GOT3 (cell line): ENCODE measurements at places on chromosomes 5 and 9.

- DNase-seq, result no peak
Measured at GRCh38 chr5:169652057-169652456, 15.0 kb downstream of the DOCK2 start.

- DNase-seq, result no peak
Measured at GRCh38 chr5:6452622-6453504, 4.2 kb downstream of the UBE2QL1 start.

DNA sequence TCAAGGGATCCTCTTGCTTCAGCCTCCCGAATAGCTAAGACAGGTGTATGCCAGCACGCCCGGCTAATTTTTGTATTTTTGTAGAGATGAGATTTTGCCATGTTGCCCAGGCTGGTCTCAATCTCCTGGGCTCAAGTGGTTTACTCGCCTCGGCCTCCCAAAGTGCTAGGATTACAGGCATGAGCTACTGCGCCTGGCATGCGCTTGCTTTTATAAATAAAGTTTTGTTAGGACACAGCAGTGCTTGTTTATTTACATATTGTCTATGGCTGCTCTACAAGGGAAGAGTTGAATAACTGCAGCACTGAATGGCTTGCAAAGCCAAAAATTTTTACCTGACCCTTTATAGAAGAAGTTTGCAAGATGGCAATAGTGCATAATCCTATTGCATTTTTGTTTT, 27.7 kb downstream of the GPR21 start:
- DNase-seq, result no peak

- no peak for DNase-seq
Measured at GRCh38 chr9:70510157-70510770, 95.8 kb upstream of the KLF9 start.

DNA sequence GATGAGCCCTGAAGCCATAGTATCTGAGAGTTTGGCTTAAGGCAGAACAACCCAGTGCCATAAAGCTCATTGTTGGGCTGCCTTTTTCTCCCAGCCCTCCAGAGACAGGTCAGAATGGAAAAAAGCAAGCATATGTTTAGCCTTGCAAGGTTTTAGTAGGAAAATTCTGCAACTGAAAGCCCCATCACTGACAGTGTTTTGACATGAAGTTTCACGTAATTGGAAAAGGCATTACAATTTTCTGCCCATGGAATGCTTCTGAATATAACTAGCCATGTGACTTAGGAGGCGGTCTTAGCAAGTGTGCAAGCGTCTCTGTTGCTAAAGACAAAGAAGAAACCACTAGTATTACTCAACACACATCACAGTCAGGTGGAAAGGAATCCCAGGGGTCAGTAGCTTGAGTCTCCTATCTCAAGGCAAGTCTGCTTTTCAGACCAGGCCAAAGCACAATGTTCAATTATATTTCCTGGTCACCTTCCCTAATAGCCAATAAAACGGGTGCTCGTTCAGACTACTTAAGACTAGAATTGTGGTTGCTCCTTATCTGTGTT, 117.6 kb downstream of the CARTPT start:
- no peak for DNase-seq

DNA sequence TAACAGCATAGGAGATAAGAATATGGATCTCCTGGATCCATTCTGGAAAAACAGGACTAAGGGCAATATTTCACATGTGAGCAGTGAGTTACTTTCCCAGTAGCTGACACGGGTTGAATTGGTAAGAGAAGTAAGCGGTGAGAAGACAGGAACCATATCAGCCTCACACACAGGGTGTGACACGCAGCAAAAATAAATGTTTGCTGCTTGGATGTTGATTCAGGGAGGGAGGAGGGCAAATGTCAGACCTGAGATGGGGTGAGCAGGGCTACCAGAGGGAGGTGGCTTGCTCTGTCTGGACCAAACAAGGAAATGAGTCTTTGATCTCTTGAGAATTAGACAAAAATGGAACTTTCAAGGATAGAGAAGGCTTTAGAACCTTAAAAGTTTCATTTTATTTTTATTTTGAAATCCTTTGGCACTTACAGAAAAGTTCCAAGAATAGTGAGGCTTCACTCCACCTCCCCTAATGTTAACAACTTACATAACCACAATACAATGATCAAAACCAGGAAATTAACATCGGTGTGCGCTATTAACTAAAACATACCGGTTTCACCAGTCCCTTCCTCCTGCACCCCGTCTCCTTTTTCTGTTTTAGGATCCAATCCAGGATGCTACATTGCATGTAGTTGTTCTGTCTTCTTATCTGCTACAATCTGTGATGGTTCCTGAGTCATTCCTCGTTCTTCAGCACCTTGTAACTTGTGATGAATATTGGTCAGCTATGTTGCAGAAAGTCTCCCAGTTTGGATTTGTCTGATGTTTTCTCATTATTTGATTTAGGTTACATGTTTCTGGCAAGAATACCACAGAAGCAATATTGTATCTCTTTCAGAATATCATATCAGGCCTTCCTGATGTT, 20.5 kb upstream of the ARHGEF28 start:
- no peak for DNase-seq

DNA sequence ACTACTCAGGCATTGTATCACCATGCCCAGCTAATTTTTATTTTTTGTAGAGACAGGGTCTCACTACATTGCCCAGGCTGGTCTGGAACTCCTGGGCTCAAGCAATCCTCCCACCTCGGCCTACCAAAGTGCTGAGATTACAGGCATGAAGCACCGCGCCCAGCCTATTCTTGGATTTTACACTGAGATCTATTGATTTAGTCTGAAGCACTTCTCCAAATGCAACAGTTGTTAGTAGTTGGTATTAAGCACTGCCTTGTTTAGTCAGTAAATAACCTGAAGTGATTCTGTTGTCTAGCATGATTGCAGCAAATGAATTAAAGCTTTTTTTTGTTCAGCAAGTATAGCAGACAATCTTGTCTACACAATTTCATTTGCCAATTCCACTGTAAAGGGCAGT, 8.9 kb upstream of the CCNB1 start:
- DNase-seq, result no peak

GRCh38 chr9:134474055-134474370, 147.8 kb downstream of the RXRA start:
- no peak for DNase-seq

DNA sequence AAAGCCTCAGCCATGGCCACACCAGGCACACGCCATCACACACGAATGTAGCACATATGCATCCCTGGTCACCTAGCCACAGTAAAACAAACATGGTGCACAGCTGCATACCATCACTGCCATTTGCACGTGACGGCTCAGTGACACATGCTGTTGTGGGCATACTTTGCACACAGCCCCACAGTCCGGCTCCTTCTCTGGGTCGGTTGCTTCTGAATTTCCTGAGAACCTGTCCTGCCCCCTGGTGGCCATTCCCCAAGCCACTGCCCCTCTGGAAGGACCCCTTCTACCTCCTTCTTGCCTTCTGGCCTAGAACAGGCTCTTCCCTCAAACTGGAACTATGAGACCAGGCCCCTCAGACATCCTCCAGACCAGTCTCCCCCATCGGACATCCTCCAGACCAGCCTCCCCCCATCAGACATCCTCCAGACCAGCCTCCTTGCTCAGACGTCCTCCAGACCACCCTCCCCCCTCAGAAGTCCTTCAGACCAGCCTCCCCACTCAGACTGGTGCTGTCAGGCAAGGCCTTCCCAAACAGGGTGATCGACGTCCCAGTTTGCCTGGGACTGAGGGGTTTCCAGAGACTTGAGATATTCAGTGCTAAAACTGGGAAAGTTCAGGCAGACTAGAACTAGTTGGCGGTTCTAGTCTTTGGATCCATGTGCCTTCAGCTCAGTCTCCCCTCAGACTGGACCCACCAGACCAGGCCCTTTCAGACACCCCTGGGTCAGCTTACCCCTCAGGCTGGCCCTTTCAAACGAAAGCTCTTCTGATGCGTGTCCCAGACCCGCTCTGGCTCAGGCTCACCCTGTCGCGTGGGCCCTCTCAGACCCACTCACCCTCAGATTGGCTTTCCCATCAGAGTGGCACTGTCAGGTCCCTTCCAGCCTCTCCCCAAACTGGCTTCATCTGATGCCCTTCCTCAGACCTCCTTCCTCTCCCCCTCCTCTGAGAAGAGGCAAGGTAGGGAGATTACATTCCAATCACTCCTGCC, 24.3 kb upstream of the ENHO start:
- DNase-seq, result no peak

DNA sequence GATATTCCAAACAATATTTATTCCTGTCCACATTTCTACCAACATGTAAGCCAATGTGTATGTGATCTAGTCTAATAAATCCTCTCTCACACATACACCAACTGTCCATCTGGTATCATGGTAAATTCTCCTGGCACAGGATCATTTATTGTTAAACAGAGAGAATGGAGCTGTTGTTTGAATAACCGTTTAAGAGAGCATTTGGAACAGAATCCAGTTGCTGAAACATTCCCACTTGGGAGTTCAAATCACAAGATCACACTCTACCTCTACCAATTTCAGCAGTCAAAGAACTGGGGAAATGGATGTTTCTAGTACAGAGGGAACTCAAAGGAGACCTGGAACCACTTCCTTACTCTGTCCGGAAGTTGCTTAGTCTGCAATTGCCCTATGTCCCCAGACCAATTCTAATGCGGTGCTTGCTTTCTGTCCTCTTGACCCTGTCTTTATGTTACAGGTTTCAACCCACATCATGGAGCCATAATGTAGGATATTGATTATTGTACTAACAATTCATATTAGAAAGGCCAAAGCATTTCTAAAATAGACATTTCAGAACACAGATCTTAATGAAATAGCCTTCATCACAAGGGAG, 488.4 kb downstream of the SEMA5A start:
- no peak for DNase-seq
